Stimulated activated CD8-positive, alpha-beta memory T cell treated with anti-CD3 and anti-CD28 coated beads, Interleukin-4, amount 100 ng/mL, for 48 hours (primary cell): ENCODE measurements at places on chromosomes 11 and 22.

GRCh38 chr11:12705874-12706273 is 31.7 kb downstream of the TEAD1 start:
- no peak for DNase-seq

DNA sequence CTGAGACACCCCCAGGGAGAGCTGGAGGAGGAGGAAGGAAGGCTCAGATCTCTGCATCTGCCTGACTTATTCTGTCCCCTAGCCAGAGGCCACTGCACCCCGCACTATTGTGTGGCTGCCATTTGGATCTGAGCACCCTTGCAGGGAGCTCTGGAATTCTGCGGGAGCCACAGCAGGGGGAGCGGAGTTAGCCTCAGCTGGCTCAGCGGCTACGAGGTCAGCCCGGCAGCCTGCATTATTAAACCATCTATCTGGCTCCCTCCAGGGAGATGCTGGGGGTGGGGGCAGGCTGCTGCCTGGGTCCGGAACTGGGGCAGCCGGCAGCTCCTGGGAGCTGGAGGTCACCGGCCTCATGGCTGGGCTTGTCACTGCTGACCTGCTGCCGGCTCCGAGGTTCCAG is 6.5 kb upstream of the ELFN2 start:
- DNase-seq = no peak

DNA sequence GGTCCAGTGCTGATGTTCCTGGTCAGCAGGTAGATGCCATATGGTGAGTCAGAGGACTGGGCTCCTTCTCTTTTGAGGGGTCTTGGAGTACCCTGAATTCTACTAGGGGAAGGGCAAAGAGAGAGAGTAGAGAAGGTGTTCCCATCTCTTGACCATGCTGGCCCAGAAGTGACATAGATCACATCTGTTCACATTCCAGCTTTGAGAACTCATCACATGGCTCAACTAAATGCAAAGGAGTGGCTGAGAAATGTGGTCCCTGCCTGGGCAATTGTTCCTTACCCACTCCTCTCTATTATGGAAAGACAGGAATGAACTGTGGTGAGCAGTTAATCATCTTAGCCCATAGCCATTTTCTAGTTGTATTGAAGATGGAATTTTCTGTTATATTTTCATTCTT is 105.4 kb upstream of the TIMP3 start:
- DNase-seq = no peak

- no peak for DNase-seq
Observed at GRCh38 chr11:79237703-79238102, 203.1 kb downstream of the TENM4 start.

DNA sequence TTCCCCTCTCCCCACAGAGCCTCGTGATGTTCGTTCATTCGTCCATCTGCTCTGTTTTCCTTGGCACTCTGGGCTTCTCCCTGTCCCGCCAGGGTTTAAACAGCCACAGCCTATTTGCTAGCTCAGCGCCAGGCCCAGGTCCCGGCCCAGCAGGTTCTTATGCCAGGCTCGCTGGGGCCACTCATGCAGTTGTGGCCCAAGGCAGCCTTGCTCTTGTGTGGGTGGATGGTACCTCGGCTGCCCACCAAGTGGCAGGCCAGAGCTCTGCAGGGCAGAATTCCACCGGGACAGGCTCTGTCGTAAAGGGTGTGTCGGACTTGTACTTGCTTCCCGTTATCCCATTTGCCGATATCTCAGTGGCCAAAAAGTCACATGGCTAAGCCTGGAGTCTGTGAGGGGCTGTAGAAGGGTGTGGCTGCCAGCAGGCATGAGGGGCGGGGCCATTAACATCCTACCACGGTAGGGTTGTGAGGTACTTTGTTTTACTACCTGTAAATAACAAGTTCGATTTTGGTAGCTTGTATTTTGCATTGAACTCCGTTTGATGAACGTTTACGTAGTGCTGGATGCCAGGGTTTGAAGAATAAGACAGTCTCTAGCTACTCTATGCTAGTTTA is 7.9 kb downstream of the FAM118A start:
- no peak for DNase-seq

DNA sequence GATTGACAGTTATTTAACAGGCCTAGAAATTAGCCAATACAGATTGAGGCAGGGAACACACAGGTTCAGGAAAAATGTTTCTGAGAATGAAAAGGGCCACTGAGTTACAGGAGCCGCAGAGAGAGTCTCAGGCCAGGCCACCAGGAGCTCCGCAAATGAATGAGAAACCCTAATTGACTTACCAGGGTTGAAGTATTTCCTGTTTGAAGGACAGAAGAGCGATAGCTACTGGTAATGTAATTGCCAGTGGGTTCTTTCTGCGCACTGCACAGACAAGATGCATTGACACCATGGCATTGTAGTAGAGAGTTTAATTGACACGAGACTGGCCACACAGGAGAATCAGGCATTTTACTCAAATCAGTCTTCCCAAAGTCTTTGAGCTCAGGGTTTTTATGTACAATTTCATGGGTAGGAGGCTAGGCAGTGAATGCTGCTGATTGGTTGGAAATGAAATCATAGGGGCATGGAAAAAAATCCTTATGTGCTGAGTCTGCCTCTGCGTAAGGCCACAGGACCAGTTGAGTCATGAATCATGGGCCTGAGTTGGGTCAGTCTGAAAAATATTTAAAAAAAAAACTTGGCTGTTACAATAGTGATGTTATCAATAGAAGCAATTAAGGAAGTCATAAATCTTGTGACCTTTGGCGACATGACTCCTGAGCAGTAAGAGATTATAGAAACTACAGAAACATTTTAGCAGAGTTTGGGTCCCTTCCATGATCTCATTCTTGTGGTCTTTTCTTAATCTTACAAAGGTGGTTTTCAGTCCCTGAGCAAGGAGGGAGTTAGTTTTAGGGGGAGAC is 203.8 kb downstream of the CASP12 start:
- DNase-seq = no peak

DNA sequence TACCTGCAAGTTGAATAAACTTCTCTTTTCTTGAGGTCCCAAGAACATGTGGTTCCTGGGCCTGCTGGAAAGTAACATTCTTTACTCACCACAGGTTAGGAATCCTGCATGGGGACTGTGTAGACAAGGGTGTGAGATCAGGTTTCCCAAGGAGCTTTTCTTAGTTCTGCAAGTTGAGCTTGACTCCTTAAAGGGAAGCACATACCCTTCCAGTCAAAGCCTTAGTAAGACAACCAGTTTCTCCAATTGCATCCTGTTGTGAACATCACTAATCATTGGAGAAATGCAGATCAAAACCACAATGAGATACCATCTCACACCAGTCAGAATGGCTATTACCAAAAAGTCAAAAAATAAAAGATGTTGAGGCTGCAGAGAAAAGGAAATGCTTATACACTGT is 48.3 kb upstream of the PAK1 start:
- no peak for DNase-seq
